ENCODE measurements at places on chromosomes 5 and 9.
A peak's percentile ranks its signal among the peaks of the same experiment; 100 is the strongest.

GRCh38 chr5:143682246-143682905 lies 129.6 kb upstream of the HMHB1 start:
- no peak for DNase-seq

DNA sequence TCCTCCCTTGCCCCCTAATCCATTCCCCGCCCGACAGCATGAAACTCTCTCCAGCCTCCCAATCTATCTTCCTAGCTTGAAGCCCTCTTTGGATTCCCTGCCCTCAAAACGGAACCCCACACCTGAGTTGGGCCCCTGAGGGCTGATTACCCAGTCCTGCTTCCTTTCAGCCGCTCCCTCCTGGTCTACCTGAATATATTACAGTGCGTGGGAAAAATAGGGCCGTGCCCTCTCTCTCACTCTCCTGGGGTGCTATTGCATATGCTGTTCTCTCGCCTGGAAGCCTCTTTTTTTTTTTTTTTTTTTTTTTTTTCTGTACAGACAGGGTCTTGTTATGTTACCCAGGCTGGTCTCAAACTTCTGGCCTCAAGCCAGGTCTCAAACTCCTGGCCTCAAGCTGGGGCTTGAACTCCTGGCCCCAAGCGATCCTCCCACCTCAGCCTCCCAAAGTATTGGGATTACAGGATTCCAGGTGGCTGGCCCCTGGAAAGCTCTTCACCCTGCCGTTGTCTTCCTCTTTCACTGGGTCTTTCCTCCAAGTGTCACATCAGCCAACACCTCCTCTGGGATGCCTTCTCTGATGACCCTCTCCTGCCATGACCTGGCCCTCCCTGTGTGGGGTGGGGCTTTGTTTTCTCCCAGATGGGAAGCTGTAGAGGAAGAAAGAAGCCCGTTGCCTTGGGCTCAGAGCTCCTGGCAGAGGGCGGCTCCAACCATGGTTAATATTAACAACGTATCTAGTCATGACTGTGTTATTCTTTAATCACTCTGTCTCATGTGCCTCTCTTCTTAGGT lies 8.2 kb downstream of the DNM1 start:
- no peak for DNase-seq

GRCh38 chr5:57280853-57281252 lies 107.0 kb downstream of the GPBP1 start:
- DNase-seq = no peak

DNA sequence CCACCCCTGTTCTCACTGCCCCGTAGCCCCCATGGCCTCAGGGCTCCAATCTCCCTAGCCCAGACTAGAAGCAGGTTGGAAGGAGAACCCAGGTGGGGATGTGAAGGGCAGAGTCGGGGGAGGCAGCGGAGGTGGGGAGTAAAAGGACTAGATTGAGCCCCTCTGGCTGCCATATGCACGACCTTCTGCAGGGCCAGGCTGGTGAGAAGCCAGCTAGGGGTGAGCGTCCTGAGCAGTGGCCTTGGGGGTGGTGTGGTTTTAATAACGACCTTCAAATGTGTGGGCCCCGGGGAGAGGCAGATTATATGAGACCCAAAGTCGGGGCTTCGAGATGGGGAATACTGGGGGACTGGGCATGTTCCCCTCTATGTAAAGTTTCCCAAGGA lies 139.5 kb downstream of the C9orf50 start:
- DNase-seq = no peak

DNA sequence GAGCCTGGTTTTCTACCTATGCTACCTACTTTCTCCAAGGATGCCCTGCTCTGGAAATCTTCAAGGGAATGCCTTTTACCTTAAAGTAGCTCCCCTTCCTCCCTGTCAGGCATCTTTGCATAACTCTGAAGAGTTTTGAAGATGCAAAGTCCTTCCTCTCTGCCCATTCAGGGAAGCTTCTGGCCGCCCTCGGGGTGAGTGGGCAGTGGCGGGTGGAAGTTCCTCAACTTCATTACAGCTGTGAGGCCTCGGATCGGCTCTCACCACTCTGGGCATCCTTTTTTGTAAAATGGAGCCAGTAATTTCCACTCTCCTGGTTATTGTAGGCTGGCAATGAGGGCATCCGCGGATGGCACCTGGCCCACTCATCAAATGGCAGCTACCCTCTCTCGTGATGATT lies 31.7 kb upstream of the STXBP1 start:
- DNase-seq = no peak

DNA sequence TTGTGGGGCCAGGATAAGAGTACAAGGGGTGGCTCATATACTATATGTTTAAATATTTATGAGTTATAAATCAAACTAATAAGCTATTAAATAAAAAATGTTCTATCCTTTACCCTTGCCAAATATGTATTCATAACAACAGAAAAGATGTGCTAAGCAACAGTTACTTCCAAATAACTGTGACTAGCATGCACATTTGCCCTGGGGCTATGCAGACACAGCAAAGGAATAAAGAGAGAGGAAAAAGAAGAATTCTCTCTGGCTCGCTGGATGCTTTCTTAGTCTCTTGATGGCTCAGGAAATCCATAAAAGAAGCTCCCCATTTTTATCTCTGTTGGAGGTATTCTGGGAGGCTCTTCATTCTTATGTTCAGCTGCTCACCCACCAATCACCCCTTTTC lies 182.4 kb upstream of the ATP10B start:
- no peak for DNase-seq

DNA sequence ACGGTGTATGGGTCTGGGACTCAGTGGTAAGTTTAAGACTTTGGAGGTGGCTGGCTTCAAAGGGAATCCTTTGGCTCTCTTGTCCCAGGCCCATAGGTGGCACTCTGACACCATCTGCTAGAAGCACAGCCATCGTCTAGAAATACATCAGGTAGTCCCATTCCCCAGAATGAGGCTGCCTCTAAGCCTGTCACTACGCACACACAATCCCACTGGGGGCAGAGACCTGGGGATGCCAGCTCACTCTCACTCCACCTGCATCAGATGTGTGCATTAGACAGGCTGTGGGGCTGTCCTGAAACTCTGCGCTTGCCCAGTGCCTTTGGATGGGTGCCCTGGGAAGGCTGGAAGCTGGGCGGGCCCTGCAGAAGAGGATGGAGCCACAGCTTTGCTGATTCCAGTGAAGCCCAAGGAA lies 127.5 kb upstream of the PANK3 start:
- peak; percentile 40 for DNase-seq

- peak; percentile 10 for DNase-seq
These were observed 144.1 kb upstream of the IER5L start for GRCh38 chr9:129322022-129322621.

GRCh38 chr9:27129221-27129620 lies 20.2 kb downstream of the TEK start:
- no peak for DNase-seq

DNA sequence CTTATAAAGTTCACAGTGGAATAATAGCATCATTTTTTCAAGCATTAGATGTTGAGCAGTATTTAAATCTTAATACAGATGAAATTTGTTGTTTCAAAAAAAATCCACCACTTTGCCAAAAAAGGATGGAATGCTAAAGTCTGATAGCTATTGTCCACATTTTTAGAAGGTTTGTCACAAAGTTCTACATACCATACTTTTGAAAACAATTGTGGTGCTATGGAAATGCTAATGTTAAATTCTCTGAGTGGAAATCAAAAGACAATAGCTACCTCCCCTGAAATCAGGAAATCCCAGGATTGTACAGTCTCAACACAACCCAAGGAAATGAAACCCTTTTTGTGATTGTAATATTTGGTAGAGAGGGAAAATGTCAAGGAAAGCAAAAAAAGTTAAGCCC lies 19.3 kb upstream of the GRAMD2B start:
- DNase-seq = no peak

DNA sequence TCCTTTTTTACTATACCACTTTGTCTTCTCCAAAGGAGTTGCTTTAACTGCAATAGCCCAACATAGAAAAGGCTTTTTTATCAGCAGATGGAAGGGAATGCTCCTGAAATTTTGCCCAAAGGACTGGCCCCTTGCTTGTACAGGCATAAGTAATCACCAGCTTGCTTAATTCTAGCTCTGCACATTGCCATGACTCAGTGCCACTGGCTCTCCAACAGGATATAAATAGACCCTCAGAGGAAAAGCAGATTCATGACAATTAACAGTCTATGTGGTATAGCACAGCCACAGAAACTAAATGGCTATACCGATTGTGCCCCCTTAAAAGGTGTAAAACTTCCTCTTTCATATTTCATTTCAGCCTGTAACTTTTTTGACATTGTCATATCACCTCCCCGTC lies 227.0 kb downstream of the ZNF608 start:
- peak; percentile 46 for DNase-seq

GRCh38 chr5:78545406-78545805 lies 103.2 kb downstream of the LHFPL2 start:
- DNase-seq = no peak

GRCh38 chr9:127192744-127193143 lies 70.3 kb upstream of the ANGPTL2 start:
- no peak for DNase-seq

- no peak for DNase-seq
These were observed 265.5 kb upstream of the PAPPA start for GRCh38 chr9:115888131-115888530.

GRCh38 chr5:125032286-125032685 lies 285.8 kb upstream of the ZNF608 start:
- DNase-seq = no peak

- DNase-seq = no peak
These were observed 78.4 kb downstream of the DROSHA start for GRCh38 chr5:31453522-31453921.

DNA sequence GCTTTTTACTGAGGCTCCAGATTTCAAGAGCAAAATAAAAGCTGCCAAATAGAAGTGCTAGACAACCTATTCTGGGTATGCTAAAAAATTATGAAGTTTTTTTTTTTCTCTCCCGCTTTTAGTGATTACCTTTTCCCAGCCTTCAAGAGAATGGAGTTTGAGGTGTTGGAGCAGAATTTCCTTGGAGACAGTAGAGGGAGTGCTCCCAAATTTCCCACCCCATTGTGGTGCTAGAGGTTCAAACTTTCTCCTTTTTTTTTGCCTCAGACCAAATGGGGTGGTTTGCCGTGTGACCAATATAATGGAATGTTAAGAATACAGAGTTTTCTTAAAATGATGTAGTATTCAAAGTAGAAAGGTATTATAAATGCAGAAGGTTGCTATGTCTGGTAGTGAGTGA lies 244.2 kb upstream of the RIOK2 start:
- DNase-seq = no peak

GRCh38 chr9:95085861-95086563 lies 231.5 kb downstream of the FANCC start:
- DNase-seq = no peak

GRCh38 chr5:142920849-142921612 lies 150.9 kb downstream of the ARHGAP26 start:
- DNase-seq = no peak

- no peak for DNase-seq
These were observed 454.2 kb upstream of the SGCD start for GRCh38 chr5:155872629-155873220.

DNA sequence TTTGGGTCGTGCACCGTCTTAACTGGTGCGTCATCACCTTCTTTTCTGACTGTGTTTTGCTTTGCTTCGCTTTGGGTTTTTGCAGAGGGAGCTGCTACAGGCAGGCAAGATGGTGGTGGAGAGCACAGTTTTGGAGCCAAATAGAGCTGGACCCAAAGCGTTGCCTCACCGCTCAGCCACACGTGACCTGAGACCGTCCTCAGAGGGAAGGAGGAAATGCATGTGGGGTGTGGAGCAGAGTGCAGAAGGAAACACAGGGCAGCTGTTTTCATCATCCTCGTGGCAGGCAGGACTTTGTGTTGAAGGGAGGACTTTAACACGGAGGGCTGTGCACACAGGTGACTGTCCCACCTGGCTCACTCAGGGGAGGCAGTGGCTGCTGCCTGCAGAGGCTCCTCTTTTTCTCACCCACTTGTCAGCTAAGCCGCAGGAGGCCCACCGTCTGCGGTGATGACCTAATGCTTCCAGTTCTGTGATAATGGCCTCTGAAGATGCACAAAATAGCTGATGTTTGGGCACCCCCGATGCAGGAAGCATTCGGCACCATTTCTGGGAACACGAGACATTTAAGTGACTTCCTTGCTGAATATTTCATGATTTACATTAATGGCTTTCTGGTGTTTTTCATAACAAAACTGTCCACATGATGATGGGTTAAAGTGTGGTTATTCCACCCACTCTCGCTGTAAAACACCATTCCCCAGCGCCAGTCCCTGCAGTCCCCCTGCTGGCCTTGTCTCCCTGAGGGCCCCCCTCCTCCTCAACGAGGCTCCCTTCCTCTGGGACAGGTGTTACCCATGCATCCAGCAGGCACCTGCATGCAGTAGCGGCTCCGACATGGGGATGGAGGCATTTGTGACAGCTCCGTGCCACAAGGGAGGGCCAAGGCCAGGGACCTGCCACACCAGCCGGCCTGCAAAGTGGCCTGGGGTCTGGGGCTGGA lies 12.4 kb upstream of the UBAC1 start:
- no peak for DNase-seq

DNA sequence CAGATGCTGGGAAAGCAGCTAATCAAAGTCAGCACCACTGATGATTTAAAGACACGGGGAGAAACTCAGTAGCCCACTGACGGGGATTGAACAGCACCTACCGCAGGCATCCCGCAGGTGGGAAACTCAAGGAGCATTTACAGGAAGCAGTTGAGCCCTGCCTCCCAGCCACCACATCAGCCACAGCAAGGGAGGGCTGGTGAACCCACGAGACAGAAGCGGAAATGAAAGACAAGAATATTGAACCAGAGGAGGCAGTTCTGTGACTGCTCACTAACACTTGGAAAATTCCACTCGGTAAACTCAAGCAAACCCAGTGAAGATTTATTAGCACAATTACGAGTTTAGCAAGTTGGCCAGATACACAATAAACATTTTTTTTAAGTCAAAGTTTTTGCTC lies 10.6 kb upstream of the FAM163B start:
- DNase-seq = no peak

DNA sequence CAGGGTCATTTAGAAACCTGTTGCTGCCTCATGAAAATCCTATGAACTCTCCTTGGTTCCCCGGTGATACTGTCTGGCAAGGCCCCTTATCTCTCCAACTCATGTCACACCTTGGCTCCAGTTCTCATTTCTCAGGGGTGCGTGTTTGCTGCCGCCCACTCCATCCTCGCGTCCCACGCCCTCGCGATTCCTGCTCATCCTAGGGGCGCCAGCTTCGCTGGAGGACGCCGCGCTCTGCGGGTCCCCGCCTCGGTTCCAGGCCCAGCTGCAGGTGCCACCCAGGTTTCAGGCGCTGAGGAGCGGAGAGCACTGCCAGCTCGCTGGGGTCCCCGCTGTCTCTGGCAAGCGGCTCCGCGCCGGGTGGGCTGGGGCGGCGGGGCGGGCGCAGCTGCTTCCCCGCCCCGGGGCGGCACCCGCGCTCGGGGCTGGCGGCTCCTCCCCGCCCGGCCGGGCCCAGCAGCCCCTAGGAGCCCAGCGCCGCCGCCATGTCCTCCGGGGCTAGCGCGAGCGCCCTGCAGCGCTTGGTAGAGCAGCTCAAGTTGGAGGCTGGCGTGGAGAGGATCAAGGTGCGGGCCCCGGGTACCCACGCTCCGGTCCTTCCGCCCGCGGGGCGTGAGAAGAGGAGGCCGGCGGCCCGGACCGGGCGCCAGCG lies at the start of gene GNG10:
Gene GNG10, plus strand, starts transcription at position 456 of the 652 bp plus-strand sequence. Its CDS starts 30 bp downstream, at position 486.
- peak; percentile 66 for DNase-seq

Measured in heart left ventricle (tissue), 16 donors.